ENCODE measurements at places on chromosomes 3 and 15. TPM values are rescaled to one million over a fixed set of nuclear protein-coding genes. Genes with fewer than 3 reads are reported as not detected.

- DNase-seq = peak; percentile 23
Measured at GRCh38 chr3:156388497-156389448, 166.1 kb downstream of the SSR3 start.

The STRA6 gene
- 0.32 TPM for total RNA-seq

The GNAT1 gene
- total RNA-seq = not detected

The GOLGA6A gene
- total RNA-seq = not detected

The ALDH1A3 gene
- 8.9 TPM for total RNA-seq

DNA sequence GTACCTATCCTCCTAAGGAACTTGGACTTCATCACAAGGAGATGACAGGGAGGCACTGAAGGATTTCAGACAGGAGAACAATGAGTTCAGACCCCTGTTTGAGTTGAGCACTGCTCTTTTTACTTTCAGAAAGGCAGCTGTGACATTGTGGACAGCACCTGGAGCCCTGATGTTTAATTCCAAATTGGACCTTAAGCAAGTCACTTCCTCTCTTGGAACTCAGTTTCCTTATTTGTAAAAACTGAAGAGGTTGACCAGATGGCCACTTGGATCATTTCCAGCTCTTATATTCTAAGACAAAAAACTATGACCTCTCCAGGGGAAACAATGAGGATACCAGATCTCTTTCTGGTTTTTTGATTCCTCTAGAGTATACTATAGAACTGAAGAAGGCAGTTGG lies 34.1 kb upstream of the SMAD3 start:
- no peak for DNase-seq

- DNase-seq = no peak
Measured at GRCh38 chr15:60660290-60661051, 181.5 kb upstream of the ICE2 start.

DNA sequence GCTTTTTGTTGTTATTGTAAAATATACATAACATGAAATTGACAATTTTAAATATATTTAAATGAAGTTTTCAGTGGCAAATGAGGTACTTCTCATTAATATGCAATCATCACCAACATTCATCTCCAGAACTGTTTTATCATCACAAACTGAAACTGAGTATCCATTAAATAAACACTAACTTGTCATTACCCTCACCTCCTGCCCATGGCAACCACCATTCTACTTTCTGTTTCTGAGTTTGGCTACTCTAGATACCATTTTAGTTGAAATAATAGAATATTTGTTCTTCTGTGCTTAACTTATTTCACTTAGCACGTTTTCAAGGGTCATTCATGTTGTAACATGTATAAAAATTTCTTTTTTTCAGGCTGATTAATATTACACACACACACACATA lies 834.3 kb downstream of the PLOD2 start:
- DNase-seq = no peak

GRCh38 chr3:9949115-9949514 lies 3.1 kb downstream of the PRRT3 start:
- no peak for DNase-seq

DNA sequence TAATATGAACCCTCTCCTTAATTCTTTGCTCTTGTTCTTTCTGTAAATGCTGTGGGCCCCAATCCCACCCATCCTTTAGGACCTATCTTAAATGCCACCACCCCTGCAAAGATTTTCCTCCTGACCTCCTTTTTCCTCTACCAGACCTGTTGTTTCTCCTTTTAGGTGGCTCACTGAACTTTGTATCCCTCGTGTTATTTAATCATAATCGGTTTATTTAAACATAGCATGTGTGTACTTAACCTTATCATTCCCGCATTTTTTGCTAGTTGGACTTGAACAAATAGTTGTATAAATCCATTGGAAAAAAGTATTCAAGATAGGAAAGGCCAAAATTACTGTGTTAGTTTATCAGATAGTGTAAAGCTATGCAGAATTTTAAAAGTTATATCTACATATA lies 988 bp upstream of the NFKBIZ start:
- no peak for DNase-seq

DNA sequence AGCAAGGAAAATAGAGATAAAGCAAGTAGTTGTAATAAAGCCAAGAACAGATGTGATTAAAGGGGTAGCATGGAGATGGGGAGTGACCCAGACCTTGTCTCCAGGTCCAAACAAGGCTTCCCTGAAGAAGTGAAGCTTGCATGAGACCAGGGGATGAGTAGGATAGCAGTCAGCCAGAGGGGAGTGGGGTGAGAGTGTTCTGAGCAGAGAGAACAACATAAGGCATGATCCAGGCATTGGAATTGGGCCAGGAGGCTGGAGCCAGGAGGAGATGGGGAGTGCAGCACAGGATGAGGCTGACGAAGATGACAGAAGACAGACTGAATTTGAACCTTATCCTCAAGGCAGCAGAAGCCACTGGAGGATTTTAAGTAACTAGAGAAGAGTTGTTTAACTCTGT lies 7.2 kb downstream of the TMOD2 start:
- peak; percentile 80 for DNase-seq

GRCh38 chr15:36584511-36584910 lies 5.1 kb downstream of the CDIN1 start:
- DNase-seq = no peak

DNA sequence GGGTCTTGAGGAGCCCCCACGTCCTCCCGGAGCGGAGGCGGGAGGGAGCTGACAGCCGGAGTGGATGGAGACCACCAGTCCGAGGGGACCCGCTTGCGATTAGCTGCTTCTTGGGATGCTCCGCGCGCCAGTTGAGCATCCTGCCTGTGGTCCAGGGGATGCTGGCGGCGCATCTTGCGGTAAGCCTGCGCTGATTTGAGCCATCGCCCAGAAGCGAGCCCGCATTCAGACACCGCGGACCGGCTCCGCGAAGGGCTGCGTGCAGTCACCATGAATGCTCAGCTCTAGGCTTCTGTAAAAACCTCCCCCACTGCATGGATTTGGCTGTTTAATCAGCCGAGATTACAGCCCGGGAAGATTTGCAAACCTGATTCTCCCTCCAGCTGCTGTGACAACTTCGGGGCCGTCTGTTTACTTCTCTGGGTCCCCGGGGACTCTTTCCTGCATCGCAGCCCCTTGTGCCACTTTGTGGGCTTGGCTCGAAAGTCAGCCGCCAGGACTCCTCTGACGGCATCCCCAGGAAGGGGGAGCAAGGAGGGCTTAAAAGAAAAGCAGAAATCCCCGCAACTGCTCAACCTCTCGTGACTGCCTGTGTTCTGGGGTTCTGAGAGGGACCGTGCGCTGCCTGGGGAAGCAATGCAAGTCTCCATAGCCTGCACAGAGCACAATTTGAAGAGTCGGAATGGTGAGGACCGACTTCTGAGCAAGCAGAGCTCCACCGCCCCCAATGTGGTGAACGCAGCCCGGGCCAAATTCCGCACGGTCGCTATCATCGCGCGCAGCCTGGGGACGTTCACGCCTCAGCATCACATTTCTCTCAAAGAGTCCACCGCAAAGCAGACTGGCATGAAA lies 171.1 kb downstream of the KCNAB1 start:
- DNase-seq = peak; percentile 67

GRCh38 chr15:87365186-87365585 lies 891.4 kb downstream of the NTRK3 start:
- no peak for DNase-seq

The FBN1 gene
- total RNA-seq = 63.1 TPM

GRCh38 chr15:80861731-80862170 lies 82.6 kb downstream of the CEMIP start:
- peak; percentile 65 for DNase-seq

DNA sequence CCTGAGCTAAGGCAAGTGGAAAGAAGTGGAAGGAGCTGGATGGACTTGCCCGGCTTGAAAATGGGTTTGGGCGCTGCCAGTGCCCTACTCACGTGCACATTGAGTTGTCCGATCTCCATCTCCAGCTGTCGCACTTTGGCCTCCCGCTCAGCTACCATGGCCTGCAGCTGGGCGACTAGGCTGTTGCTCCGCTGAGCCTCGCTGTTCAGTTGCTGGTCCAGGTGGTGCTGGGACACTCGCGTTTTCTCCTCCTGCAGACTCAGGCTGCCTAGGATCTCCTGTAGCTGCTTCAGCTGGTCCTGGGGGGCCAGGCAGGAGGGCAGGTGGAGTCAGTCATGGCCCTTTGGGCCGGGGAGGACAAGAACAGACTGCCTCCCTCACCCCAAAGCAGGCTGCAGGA lies 33.0 kb upstream of the HHATL start:
- no peak for DNase-seq

- DNase-seq = no peak
Measured at GRCh38 chr3:100400419-100400779, 490 bp downstream of the TOMM70 start.

- no peak for DNase-seq
Measured at GRCh38 chr3:150497956-150498355, 48.3 kb downstream of the SERP1 start.

The AADAC gene
- total RNA-seq = 0.44 TPM

DNA sequence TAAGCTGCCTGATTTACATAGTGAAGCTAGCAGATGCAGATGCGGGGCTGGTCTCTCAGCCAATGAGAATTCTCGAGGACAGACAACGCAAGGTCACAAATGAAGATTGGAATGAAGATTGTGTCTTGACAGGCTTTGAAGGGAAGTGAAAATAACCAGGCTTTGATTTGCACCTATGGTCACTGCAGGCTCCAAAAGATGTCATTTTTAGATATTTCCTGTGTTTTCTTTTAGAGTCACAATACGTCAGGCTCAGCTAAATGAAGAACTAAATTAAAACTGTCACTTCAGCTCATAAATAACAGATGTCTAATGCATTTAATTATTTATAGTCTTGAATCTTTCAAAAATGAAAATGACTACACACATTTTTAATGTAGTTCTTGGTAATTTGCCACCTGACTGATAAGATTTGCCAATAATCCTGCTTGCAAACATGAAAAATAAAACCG lies 99.5 kb downstream of the SQOR start:
- DNase-seq = no peak

The LSAMP gene
- 3.7 TPM for total RNA-seq

GRCh38 chr3:186923241-186923640 lies 7.1 kb upstream of the ST6GAL1 start:
- no peak for DNase-seq

- no peak for DNase-seq
Measured at GRCh38 chr3:41348401-41348800, 149.1 kb downstream of the CTNNB1 start.

DNA sequence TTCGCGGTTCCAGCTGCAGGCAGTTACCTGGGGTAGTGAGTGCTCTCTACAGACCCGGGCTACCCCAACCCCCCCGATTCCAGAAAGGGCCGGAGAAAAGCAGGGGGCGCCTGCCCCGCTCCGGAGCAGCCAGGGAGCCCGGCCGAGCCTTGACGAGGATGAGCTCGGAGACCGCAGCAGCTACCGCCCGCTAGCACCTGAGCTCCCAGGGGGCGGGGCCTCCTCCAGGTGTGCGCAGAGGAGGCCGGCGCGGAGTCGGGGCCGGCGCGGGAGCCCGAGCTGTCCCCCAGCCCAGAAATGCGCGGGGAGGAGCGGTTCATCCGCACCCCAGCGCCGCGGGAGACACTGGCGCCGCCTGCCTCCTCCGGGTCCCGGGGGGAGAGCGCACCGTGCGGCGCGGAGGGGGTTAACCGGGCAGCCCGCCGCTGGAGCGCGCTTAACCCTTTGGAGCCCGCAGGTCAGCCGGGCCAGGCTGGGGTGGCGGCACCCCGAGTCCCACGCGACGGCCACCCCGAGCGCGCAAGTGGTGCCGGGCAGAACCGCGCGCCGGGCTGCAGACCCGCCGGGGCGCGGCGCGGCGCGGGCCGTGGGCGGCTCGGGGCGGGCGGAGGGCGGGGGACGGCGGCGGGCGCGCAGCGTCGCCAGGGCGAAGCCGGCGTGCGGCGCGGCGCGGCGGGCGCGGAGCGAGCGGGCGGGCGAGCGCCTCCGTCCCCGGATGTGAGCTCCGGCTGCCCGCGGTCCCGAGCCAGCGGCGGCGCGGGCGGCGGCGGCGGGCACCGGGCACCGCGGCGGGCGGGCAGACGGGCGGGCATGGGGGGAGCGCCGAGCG lies at the start of gene CACNA1D:
Gene CACNA1D, plus strand, starts transcription at position 649 of the 829 bp plus-strand sequence. CDS start 556 bp downstream, outside the sequence.
- peak; percentile 55 for DNase-seq

The DPPA4 gene
- not detected for total RNA-seq

GRCh38 chr3:95899494-95899893 lies 914.9 kb upstream of the EPHA6 start:
- no peak for DNase-seq

The LOXL1 gene
- 17.4 TPM for total RNA-seq

The GPR176 gene
- 3.9 TPM for total RNA-seq

- DNase-seq = peak; percentile 82
Measured at GRCh38 chr15:52427804-52428203, 100.9 kb downstream of the MYO5A start.

GRCh38 chr3:130383424-130383823 lies 38.0 kb downstream of the COL6A5 start:
- no peak for DNase-seq

- no peak for DNase-seq
Measured at GRCh38 chr3:189690237-189690636, 59.0 kb downstream of the TP63 start.

DNA sequence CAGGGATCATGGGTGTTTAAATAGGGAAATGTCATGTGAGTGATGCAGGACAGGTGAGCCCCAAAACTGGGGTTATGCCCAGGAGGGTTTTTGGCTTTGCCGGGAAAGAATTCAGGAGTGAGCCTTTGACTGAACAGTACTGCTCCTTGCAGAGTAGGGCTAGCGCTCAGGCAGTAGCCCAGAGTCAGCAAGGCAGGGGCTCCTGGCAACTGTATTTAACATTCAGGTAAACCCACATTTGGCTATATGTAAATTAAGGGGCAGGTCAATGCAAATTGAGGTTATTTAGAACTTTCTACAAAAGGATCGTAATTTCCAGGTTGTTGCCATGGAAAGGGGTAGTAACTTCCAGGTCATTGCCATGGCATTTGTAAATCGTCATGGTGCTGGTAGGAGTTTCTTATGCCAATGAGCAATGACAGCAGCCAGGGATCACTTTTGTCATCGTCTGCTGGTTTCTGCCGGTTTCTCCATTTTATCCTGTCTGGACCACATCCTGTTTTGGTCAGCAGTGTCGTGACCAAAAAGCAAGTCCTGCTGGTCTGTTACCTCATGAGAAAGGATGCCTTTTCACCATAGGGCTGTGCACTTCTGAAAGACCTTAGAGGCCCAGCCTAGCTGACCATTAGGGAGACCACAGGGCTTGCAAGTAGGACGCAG lies 24.3 kb downstream of the MTHFS start:
- no peak for DNase-seq

DNA sequence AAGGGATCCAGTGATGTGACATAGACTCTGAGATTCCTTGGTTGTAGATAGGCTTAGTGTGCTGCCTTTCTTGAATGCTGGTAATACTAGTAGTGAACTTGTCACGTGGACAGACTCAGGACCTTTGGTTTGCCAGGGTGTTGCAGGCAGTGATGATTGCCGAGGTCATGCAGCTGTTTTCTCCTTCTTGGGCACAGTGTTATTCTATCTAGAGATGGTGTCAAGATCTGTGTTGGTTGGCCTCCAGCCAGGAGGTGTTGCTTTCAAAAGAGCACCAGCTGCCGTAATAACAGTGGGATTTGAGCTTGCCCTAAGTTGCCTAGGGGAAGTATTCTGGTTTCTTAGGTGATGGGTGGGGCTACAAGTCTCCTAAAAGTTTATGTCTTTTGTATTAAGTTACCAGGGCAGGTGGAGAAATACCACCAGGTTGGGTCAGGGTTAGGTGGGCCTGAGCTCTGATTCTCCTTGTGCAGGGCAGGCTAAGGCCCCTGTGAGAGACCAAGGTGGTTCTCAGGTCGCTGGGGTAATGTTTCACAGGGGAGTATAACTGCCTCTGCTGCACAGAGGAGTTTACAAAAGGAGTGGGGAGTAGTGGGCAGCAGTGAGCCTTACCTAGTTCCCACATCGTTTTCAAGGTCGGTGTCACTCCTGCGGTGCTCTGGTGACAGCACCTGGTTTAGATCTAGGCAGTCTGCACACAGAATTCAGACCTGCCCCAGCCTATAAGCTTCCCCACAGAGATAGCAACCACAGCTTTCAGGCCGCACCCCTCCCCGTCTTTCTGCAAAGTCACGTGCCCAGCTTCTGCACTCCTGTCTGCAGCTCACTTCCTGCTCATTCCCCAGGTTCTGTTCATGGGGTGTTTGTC lies 350.3 kb downstream of the DOCK3 start:
- peak; percentile 64 for DNase-seq

All from right cardiac atrium (tissue), 5 donors.